ENCODE measurements at places on chromosomes 5 and 9.
A peak's percentile ranks its signal among the peaks of the same experiment; 100 is the strongest.

DNA sequence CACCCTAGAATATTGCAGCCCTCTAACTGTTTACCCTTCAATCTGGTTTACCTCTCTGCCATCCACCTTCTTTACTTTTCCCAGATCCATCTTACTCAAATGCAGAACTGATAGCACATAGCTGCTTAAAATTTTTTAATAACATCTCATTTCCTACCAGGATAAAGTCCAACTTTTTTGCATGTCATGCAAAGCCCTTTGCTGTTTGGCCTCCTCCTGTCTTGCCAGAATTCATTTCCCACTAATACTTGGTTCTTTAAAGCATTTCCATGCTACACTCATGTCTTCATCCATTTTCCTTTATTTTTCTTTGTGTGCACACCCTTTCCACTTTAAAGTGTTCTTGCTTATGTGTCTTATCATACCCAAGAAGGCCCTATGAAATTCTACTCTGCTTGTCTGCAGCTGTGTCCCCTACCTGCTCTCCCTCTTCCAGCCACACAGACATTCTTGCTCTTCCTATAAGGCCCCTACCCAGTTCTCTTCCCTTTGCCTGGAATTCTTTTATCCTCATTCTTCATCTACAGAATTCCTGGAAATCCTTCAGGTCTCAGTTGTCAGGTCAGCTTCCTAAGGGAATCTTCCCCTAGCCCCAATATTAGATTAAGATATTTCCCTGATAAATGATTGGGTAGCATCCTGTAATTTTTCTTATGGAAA is 50.3 kb downstream of the TLE4 start:
- DNase-seq: no peak

DNA sequence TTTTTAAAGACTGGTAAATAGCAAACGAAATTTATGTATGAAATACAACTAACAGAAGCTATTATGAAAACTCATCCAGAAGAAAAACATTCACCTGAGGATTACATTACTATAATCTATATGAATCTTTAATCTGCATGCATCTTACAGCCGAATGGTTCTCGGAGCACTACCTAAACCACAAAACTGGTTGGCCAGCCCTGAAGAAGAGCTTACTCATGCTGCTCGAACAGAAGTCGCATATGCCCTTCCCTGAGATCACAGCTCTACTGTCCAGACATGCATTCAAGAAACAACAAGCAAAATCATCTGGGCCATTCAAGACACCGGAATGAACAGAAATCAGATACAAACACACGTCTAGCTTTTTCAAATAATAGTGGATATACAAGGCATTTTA is 931.0 kb upstream of the DMAC1 start:
- DNase-seq: no peak

DNA sequence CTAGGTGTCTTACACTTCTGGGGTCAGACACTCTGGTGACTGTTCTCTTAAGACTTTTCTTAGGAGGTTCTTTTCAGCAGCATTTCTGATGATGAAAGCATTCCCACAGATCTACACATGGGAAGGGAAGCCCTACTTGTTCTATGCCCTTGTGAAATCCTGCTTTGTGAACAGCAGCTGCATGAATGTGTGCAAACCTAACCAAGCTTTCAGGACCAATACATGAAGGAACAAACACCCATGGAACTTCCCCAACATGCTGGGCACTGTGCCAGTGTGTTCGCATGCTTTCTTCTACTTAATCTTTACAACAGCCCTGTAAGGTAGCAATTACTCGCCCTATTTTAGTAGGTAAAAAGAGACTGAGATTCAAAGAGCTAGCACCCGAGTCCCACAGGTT is 439.9 kb upstream of the KLF4 start:
- DNase-seq: no peak

GRCh38 chr5:155094455-155094854 is 80.9 kb downstream of the KIF4B start:
- DNase-seq: no peak

DNA sequence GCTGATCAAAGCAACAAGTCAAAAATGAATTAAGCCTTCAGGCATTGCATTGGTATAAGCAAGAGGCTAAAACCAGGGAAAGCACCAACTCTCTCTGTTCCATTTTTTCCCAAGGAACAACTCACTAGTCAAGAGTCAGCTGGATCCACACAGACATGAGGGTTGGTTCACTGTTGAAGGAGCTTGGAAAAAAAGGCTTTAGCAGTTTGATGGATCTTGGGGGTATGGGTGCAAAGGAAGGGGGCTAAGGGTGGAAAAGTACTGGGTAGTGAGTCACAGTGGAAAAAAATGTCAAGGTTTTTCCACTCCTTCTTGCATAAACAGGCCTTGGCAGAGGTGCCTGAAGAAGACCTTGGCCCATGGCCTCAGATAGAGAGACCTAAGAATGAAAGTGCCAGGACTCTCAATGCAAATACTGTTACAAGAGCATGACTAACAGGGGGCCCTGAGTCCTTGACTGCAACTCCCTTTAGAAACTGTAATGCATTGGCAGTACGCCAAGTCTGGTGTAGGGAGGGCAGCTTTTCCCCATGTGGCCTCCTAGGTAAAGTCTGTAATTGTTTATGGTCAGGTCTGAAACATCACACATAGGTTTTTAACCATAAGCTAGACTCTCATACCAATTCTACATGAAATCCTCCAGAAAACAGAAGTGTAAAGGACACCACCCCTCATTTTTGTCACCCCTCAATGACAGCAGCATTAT is 23.7 kb downstream of the ACTL7A start:
- DNase-seq: peak; percentile 22

DNA sequence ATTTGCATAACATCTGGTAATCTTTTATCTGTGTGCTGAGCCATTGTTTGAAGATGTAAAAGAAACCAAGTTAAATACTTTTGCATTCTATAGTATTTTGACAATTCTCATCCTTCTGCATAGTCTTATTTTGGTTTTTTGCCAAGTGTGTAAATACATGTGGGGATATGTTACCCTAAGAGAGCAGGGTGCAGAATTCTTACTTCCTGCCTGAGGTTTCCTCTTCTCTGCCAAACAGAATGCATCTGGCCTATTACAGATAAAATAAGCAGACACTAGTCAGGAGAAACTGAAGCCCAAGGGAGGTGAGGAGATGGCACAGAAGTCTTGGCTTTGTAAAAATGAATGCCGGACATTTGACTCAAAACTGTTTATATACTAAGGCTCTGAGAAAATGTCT is 462.1 kb downstream of the TMEM38B start:
- no peak for DNase-seq

- no peak for DNase-seq
Observed at GRCh38 chr9:118263949-118264348, 559.7 kb downstream of the TLR4 start.

DNA sequence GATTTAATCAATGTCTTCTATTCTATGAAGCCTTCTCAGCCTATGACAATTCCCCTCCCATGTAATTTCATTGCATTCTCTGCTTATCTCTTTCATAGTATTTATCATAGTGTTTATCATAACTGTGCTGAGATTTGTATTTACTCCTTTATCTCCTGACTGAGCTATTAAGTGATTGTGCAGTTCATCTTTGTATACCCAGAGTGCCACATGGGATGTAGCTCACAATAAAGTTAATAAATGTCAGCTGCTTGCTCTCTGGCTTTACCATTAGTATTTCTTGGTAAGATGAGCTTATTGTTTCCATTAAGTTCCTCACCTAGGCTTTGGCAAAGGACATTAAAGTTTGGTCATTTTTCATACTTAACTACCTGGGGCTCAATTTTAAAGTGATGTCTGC is 275.1 kb upstream of the MPDZ start:
- no peak for DNase-seq

- DNase-seq: peak; percentile 32
Observed at GRCh38 chr5:81971111-81971711, 612 bp upstream of the ATG10 start.

GRCh38 chr9:133126697-133127339 is 5.8 kb upstream of the RALGDS start:
- no peak for DNase-seq

- DNase-seq: no peak
Observed at GRCh38 chr9:21682381-21682780, 120.1 kb upstream of the MTAP start.

DNA sequence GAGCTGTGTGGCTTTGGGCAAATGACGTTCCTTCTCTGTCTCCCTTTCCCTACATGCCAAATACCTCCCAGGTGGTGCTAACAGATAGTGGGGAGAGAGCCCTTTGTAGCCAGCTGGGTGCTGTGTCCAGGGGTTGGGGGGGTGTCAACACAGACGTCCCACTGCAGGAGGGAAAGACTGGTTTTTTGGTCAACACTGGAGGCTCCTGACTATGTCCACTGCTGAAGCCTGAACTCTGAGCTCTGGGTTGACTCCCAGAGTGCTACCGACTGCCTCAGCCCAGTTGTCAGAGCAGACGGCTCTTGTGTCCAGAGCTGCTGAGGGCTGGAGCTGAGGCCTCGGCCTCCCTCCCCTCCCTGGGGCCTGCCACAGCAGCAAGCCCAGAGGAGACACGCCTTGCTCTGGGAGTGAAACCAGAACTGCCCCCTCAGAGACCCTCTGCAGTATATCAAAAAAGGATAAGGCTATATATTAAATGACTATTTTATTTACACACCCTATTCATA is 14.8 kb upstream of the SLC25A51 start:
- no peak for DNase-seq

GRCh38 chr5:83353231-83353630 is 118.3 kb upstream of the VCAN start:
- no peak for DNase-seq

GRCh38 chr5:143403593-143404415 is at the start of gene NR3C1:
Gene NR3C1, minus strand, starts transcription at chr5:143403686. Its CDS starts 2,847 bp downstream, at chr5:143400839.
- peak; percentile 87 for DNase-seq

- no peak for DNase-seq
Observed at GRCh38 chr5:154300207-154300883, 109.8 kb downstream of the GALNT10 start.

DNA sequence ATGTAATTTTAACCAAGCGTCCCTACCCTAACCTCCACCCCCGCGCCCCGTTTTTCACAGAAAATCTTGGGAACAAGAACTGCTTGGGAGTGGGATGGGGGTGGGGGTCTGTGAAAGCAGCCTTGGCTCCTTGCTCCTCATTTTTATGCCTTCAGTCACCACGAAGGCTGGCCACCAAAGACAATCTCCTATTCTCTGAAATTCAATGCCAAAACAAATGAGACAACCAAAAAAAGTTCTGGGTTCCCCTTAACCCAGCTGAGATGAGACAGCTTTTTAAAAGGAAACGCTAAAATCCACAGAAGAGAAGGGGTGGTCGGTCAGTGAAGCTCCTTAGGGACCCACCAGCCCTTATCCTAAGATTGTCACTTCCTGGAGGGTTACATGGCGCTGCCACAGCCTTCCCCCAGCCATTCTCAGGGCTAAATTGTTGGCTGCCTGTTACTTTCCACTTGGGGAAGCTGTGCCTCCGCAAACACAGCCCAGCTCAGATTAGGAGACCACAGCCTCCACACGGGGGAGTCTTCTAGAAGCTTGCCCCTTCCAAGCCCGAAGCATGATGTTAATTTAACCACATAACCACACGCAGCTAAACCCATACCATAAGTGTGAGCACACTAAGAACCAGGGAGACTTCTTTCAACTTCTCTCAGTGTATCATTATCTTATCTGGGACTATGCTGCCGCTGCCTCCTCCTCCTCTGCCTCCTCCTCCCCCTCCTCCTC is 136.3 kb downstream of the FOXD1 start:
- peak; percentile 49 for DNase-seq

GRCh38 chr9:126326228-126327005 is at the start of gene MVB12B:
Gene MVB12B, plus strand, starts transcription at chr9:126326829. Its CDS starts 101 bp downstream, at chr9:126326930.
- DNase-seq: peak; percentile 40

- no peak for DNase-seq
Observed at GRCh38 chr5:103847060-103847459, 284.5 kb upstream of the NUDT12 start.

DNA sequence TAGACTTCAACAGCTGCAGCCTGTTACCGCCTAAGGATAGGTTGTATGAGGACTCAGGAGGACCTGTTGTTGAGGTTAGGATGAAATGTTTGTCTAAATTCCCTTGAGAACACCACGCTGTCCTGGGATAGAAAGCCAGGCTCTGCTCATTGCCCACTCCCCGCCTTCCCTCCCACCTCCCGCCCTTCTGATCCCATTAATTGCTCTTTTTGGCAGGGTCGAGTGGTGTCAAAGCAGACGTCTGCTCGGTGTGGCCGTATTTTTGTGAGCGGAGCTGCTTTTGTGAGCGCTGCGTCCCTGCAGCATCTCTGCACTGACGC is 62.3 kb downstream of the SPATA31C2 start:
- no peak for DNase-seq

GRCh38 chr5:8750100-8750499 is 795.8 kb downstream of the SEMA5A start:
- no peak for DNase-seq

DNA sequence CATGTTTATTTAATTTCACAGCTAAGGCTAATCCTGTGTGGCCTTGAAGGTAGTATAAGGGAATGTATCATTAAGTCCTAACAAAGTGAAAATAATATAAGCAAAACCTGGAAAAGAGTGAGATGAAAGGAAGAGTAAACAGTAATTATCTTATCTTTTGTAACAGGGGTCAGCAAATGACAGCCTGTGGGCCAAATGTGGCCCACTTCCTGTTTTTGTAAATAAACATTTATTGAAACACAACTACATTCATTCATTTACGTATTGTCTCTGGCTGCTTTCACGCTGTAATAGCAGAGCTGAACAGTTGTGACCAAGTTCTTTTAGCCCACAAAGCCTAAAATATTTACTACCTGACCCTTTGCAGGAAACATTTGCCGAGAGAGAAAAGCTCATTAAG is 78.4 kb upstream of the HTR4 start:
- DNase-seq: no peak

DNA sequence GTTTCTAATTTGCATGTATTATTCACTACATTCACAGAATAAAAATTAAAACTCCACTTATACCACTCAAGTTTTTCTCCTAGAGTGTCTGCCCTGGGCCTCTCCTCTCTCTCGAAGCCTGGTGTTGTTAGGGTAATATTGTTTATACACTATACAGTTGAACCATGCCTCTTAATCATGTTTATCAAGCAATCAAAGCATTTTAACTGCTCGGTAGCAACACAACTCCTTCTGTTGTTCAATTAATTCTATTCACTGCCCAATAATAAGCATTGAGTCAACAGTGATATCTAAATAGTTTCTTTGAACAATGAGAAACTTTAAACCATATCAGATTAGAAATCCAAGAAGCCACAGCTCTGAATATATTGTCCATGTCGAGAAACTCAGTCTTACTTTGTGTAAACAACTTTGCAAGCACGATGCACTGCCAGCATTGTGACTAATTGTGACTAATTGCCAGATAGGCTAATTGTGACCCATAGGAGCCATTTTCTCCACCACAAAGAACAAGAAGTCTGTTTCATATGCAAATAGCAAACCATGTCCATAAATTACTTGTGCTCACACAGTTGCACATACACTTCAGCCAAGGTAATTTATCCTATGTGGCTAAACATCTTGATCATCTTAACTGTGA is at the start of gene DNAH5:
Gene DNAH5 (minus strand): TSS at position 129 of the 640 bp plus-strand sequence. CDS start 250 bp downstream, outside the sequence.
- DNase-seq: no peak

DNA sequence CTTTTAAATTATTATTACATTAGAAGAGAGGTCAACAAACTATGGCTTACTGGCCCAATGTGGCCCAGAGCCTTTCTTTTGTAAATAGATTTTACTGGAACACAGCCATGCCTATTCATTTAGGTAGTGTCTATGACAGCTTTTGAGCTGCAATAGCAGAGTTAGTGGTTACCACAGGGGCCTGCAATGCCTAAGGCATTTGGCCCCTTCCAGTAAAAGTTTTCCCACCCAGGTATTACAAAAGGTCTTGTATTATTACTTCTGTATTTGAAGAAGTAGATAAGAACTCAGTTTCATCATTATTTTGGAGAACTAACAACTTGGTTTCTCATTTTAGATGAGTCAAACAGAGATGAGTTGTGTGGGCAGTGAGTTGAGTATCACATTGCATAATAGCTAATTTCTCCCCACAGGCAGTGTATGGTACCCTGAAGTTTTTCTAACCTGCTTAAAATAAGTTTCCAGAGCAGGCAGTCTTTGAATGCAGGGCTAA is 9.5 kb downstream of the MTRR start:
- no peak for DNase-seq

Measured in activated CD8-positive, alpha-beta T cell treated with anti-CD3 and anti-CD28 coated beads, Interleukin-2, amount 10 ng/mL, durations not matched to agents 7 days and 5 days (primary cell).